Upper lobe of left lung (tissue), 6 donors: ENCODE measurements at places on chromosomes 4 and X. TPM values are rescaled to one million over a fixed set of nuclear protein-coding genes. Genes with fewer than 3 reads are reported as not detected.
A peak's percentile ranks its signal among the peaks of the same experiment; 100 is the strongest.

DNA sequence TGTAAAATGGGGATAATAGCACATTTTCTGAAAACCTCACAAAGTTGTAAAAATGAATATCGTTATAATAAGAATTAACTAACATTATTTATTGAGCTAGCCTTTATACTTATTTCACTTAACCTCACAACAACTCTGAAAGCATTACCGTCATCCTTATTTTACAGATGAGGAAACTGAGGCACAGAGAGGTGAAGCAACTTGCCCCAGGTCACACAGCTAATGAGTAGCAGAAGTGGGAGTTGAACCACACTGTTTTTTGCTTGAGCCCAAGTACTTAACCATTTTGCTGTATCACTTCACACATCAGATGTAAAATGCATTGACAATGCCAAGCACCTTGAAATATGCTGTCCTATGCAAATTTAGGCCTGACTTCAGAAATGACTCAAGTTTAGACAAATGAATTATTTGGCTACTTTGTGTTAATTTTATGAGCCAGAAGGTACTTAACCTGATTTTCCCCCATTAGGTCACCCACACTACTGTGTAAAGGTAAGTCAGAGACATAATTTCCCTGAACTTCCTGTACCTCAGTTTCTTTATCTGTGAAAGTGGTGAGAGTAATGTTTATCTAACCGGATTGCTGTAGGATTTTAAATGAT lies 23.1 kb downstream of the CD40LG start:
- no peak overlapping the region for H3K27ac ChIP-seq
- H3K4me1 ChIP-seq = no peaks in the 10 kb centered on the region
- no peak for DNase-seq
- no peak overlapping the region for H3K4me3 ChIP-seq
- peaks cover 7% of the 10 kb centered on the region for H3K36me3 ChIP-seq
- H3K27me3 ChIP-seq = no peaks in the 10 kb centered on the region

BEX1 gene
- not detected for total RNA-seq

DNA sequence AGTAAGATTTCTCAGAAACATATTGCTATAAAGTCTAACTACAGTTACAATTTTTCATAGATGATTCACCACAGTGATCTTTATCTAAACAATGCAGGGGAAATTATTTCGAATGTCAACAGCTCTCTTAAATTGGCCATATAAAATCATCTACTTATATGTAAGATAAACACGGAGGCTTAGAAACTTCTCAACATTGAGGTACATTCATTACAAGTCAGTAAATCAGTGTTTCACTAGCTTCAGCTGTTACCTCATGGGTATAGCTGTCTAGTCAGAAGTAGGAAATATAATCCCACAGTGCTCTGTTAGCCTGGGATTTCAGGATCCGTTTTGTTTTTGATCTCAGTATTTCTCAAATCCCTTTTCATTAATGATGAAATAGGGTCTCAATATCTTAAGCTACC lies 43.2 kb downstream of the PCDH7 start:
- no peaks in the 10 kb centered on the region for H3K36me3 ChIP-seq
- DNase-seq = no peak
- no peak overlapping the region for H3K27ac ChIP-seq
- no peaks in the 10 kb centered on the region for H3K4me1 ChIP-seq
- H3K27me3 ChIP-seq = no peaks in the 10 kb centered on the region
- H3K4me3 ChIP-seq = no peak overlapping the region

DNA sequence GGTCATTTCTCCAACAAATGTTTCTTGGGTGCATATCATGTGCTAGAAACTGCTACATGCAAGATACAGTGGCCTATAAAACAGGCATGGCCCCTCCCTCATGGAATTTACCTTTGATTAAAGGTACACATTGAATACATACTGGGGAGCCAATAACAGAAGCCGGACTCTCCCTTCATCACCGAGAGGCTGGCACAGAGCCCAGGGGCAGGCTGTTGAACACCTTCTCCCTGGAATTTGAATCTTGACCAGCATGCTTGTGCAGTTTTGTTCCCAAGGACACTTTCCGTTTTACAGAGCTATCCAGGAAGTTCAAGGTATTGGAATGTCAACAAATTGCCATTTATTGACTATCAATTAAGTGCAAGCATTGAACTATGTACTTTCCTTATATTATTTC lies 33.2 kb downstream of the PPARGC1A start:
- no peak overlapping the region for H3K4me3 ChIP-seq
- no peaks in the 10 kb centered on the region for H3K36me3 ChIP-seq
- no peaks in the 10 kb centered on the region for H3K4me1 ChIP-seq
- no peaks in the 10 kb centered on the region for H3K27me3 ChIP-seq
- peak; percentile 58 for DNase-seq
- no peak overlapping the region for H3K27ac ChIP-seq

VCX2 gene
- total RNA-seq = not detected

DNA sequence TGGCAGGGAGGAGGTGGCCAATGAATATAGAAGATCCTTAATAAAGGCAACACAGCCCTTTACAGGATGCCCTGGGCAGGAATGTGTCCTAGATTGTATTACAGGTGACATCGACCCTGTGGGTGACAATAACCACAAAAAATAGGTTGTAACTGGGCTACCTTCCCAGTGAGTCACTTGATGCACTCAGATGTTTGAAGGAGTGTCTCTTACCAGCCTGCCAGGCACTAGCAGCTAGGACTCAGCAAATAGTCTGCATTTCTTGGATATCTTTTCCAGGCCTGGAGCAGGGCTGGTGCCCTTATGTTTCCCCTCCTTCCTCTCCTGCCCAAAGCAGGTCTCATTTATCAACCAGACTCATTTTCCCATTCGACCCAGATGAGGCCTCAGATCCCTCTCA lies 50.9 kb upstream of the TMEM164 start:
- no peak overlapping the region for H3K4me3 ChIP-seq
- no peaks in the 10 kb centered on the region for H3K4me1 ChIP-seq
- no peak for DNase-seq
- H3K27ac ChIP-seq = no peak overlapping the region
- H3K36me3 ChIP-seq = no peaks in the 10 kb centered on the region
- H3K27me3 ChIP-seq = no peaks in the 10 kb centered on the region

GRCh38 chrX:6024204-6024603 lies 204.5 kb downstream of the NLGN4X start:
- DNase-seq = no peak
- H3K36me3 ChIP-seq = no peaks in the 10 kb centered on the region
- no peak overlapping the region for H3K4me3 ChIP-seq
- H3K4me1 ChIP-seq = no peaks in the 10 kb centered on the region
- no peak overlapping the region for H3K27ac ChIP-seq
- no peaks in the 10 kb centered on the region for H3K27me3 ChIP-seq

- no peak overlapping the region for H3K4me3 ChIP-seq
- no peaks in the 10 kb centered on the region for H3K27me3 ChIP-seq
- H3K36me3 ChIP-seq = no peaks in the 10 kb centered on the region
- H3K27ac ChIP-seq = no peak overlapping the region
- no peaks in the 10 kb centered on the region for H3K4me1 ChIP-seq
Measured at GRCh38 chr4:136909626-136910025, 622.7 kb downstream of the PCDH18 start.

- H3K27me3 ChIP-seq = no peaks in the 10 kb centered on the region
- no peaks in the 10 kb centered on the region for H3K36me3 ChIP-seq
- H3K27ac ChIP-seq = no peak overlapping the region
- no peak for DNase-seq
- H3K4me1 ChIP-seq = no peaks in the 10 kb centered on the region
Measured at GRCh38 chrX:63718010-63718694, 66.9 kb downstream of the ARHGEF9 start.

PFKFB1 gene
- not detected for total RNA-seq

RAB39B gene
- total RNA-seq = 1.2 TPM

MAGIX gene
- 12.3 TPM for total RNA-seq

DNA sequence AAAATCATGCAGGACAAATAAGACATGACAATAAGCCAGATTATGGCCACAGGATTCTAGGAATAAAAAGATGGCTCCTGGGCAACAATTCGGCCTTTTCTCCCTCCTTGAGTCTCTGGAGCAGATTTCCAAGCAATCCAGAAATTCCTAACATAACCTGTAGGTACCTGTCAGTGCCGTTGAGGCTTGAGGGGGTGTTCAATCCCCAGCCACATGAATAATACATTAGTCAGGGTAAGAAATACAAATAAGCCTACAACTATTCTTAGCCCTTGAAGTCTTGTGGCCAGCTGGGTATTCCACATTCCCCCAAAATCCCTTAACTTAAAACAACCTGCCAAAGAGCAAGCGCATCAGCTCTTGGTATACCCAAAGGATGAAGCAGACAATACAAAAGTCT lies 9.7 kb downstream of the CXorf38 start:
- peak overlapping the region; percentile 2 for H3K27ac ChIP-seq
- no peak overlapping the region for H3K4me3 ChIP-seq

DNA sequence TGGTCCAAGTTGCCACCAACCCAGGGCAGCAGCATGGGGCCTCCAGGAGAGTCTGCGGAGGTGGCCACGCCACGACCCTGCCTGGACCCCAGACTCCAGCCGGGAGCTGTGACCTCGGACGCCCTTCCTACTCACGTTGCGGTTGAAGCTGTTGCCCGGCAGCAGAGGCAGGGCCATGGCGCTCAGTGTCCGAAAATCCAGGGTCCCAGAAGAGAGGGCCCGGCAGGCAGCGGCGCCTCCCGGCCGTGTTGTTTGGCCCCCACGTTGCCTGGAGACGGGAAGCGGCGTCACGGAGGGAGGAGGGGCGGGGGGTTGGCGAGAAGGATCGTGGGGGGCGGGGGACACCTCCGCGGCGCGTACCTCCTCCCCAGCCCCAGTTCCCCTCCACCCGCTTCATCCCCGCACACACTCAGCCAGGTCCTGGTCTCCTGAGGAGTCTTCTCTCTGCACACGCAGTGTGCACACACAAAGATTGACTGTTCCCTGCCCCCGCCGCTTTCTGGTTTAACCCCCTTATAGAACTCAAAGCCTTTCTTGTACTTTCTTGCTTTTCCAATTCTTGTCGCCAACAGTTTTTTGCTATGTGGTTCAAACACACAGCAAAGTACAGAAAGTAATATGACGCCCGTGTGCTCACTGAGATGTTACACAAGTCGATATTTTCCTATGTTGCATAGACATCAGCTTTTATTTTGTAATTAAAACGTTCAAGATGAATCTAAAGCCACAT lies at the start of gene EFHC2:
Gene EFHC2, minus strand, starts transcription at position 261 of the 730 bp plus-strand sequence. Its CDS starts 84 bp downstream, at position 177.
- H3K4me1 ChIP-seq = no peaks in the 10 kb centered on the region
- H3K4me3 ChIP-seq = no peak within 1 kb of the TSS
- peak; percentile 47 for DNase-seq
- H3K27me3 ChIP-seq = no peaks in the 10 kb centered on the region

HEPH gene
- 11.0 TPM for total RNA-seq

GRCh38 chr4:7210824-7211223 lies 18.5 kb downstream of the SORCS2 start:
- no peaks in the 10 kb centered on the region for H3K27me3 ChIP-seq
- no peaks in the 10 kb centered on the region for H3K36me3 ChIP-seq
- H3K4me3 ChIP-seq = no peak overlapping the region
- DNase-seq = no peak
- no peak overlapping the region for H3K27ac ChIP-seq
- peaks cover 17% of the 10 kb centered on the region for H3K4me1 ChIP-seq

GRCh38 chr4:81963015-81963762 lies 410.6 kb downstream of the HNRNPD start:
- H3K27ac ChIP-seq = no peak overlapping the region
- no peaks in the 10 kb centered on the region for H3K27me3 ChIP-seq
- no peak overlapping the region for H3K4me3 ChIP-seq
- H3K36me3 ChIP-seq = no peaks in the 10 kb centered on the region
- no peaks in the 10 kb centered on the region for H3K4me1 ChIP-seq

GRCh38 chrX:69995362-69996112 lies 54.2 kb downstream of the AWAT2 start:
- no peak overlapping the region for H3K4me3 ChIP-seq
- H3K36me3 ChIP-seq = no peaks in the 10 kb centered on the region
- H3K4me1 ChIP-seq = no peaks in the 10 kb centered on the region
- no peak for DNase-seq
- no peak overlapping the region for H3K27ac ChIP-seq

DNA sequence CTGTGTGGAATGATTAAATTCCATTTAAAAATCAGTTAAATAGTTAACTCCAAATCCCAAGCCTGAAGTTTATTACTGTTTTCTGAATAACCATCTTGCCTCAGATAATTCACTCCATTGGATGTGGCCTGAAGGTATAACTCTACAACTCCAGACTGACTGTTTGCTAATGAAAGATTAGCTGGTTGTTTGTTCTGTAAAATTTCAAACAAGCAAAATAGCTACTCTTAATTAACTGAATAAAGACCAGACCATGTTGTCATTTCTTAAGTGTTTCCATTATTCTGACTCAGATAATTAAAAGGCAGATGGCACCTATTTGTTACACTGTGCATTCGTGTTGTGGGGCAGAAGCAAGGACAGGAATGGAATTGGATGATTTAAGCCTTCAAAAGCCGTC lies 78.5 kb upstream of the DDIT4L start:
- no peaks in the 10 kb centered on the region for H3K4me1 ChIP-seq
- no peaks in the 10 kb centered on the region for H3K27me3 ChIP-seq
- DNase-seq = no peak
- H3K27ac ChIP-seq = no peak overlapping the region
- no peaks in the 10 kb centered on the region for H3K36me3 ChIP-seq
- no peak overlapping the region for H3K4me3 ChIP-seq

- DNase-seq = no peak
- no peaks in the 10 kb centered on the region for H3K36me3 ChIP-seq
- H3K4me1 ChIP-seq = no peaks in the 10 kb centered on the region
Measured at GRCh38 chrX:72498782-72499181, 73.9 kb downstream of the HDAC8 start.

SPANXN3 gene
- total RNA-seq = not detected

DNA sequence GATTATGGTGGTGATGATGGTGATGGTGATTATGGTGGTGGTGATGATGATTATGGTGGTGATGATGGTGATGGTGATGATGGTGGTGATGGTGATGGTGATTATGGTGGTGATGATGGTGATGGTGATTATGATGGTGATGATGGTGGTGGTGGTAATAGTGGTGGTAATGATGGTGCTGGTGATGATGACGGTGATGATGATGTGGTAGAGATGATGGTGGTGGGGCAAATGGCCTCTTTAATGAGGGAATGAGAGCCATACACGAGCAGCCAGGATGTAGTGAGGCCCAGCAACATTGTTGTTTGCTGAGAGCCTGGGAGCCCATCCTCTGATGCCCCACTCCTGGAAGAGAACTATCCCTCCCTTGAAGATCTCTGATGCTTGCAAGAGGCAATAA lies 29.0 kb downstream of the HMX1 start:
- no peak overlapping the region for H3K4me3 ChIP-seq
- H3K27ac ChIP-seq = no peak overlapping the region
- no peaks in the 10 kb centered on the region for H3K27me3 ChIP-seq
- no peaks in the 10 kb centered on the region for H3K4me1 ChIP-seq
- no peak for DNase-seq

GRCh38 chr4:54104907-54105306 lies 4.9 kb downstream of the GSX2 start:
- no peak for DNase-seq
- peaks cover 35% of the 10 kb centered on the region for H3K4me1 ChIP-seq
- peaks cover 55% of the 10 kb centered on the region for H3K27me3 ChIP-seq
- no peak overlapping the region for H3K27ac ChIP-seq

TLR6 gene
- total RNA-seq = 10.4 TPM

PROM1 gene
- 4.8 TPM for total RNA-seq
